Kidney capillary endothelial cell (primary cell): ENCODE measurements at places on chromosomes 6 and 20.
A peak's percentile ranks its signal among the peaks of the same experiment; 100 is the strongest.

GRCh38 chr20:25355011-25355595, 35.5 kb downstream of the ABHD12 start:
- DNase-seq = no peak

- DNase-seq = no peak
Measured at GRCh38 chr6:46340246-46340645, 151.0 kb downstream of the RCAN2 start.

DNA sequence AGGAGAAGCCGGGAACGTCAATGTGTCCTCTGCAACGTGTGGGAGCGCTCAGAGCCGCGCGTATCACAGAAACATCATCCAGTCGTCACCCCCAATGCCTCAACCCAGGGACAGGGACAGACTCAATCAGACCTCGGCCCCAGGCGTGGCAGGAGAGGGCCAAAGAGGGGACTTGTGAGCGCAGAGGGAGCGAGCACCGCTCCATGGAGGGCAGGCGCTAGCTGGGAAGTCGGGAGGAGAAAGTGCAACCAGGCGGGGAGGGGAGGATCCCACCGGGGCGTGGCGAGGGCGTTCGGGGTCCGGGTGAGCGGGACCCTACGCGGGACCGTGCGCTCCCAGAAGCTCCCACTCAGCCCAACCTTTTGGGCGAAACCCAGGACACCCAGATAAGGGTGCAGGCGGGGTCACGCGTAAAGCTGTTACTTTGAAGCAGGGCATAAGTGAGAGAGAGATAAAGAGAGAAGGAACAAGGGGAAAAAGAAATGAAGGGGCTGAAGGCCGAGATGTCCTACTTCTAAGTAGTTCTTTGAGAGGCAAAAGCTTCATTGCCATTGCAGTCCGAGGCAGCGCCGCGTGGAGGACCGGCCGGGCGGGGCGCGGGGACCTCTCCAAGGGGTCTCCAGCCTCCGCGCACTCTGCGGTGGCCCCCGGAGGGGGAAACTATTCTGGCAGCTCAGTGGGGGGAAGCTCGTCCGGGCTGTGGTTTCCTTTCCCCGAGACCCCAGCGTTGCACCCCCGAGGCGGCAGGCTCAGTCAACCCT, 862 bp upstream of the SOBP start:
- DNase-seq = no peak

DNA sequence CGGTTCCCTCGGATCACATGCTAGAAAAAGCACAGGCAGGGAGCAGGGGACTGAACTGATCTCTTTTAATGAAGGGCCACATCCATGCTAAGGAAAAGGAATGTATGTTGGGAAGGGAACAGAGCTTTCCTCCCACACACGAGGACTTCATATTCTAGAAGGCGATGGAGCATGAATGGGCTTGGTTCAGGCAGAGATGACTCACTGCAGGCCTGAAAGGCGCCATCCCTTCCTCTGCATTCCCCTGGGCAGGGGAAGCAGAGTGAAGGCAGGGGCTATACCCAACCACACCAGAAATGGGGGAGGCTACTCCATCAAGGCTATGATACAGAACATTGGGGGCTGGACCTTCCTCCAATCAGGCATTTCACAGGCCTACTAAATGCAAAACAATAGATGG, 30.6 kb downstream of the ELMO2 start:
- DNase-seq = peak; percentile 9

DNA sequence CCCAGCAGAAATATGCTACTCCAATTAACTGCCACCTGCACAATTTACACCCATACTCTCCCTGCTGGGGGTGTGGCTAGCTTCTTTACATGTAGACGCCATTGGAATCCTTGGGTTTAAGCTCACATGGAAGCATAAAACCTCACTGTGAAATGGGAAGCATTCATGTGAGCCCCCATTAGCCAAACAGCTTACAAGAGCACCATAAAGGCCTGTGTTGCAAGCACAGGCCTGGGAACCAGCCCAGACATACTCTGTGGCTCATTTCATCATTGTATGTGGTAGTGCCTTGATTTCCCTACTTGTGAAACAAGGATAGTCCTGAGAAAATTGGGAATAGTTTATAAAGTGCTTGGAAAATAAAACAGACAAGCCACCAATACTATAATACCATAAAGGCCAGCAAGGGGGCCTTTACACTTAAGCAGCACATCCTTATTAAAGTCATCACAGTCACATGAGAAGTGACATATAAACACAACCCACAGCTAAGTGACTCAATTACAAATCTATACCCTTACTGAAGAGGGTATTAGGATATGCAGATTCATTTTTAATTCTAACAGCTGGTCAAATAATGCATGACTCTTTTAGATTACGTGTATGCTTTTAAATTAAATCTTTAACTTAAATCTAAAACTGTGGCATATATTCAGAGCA, 6.8 kb downstream of the ADNP start:
- no peak for DNase-seq

DNA sequence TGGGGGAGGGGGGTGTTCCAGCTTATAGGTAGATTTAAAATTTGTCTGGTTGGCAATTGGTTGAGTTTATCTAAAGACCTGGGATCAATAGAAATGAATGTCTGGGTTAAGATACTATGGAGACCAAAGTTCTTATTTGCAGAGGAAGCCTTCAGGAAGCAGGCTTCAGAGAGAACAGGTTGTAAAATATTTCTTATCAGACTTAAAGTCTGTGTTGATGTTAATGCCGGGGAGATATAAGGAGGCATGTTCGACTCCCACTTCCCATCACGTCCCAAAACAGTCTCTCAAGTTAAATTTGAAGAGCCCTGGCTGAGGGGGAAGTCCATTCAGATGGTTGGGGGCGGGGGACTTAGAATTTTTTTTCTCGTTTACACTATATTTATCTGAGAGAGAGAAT, 12.3 kb upstream of the BLCAP start:
- no peak for DNase-seq

- no peak for DNase-seq
Measured at GRCh38 chr6:106872049-106872448, 102.5 kb downstream of the CD24 start.

- DNase-seq = no peak
Measured at GRCh38 chr6:167079853-167080297, 43.0 kb upstream of the CCR6 start.

DNA sequence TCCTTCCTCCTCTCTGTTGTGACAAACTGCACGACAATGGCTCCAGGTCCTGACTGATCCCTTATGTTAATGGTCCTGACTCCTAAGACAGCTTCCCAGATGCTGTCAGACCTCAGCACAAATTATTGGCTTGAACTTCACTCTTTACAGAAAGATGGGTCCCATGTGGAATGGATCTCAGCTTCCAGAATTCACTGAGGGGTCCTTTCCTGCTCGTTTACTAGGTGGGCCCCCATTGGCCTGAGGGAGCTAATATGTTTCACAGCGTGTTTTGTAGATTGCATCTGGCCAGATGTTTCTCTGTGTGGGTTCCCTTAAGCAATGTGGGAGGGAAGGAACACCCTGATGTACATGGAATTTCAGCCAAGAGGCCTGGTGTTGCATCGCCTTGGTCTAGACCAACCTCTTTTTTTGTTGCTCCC, 826.6 kb downstream of the MAFB start:
- no peak for DNase-seq

GRCh38 chr6:34576286-34576955, 20.3 kb upstream of the SPDEF start:
- DNase-seq = no peak

DNA sequence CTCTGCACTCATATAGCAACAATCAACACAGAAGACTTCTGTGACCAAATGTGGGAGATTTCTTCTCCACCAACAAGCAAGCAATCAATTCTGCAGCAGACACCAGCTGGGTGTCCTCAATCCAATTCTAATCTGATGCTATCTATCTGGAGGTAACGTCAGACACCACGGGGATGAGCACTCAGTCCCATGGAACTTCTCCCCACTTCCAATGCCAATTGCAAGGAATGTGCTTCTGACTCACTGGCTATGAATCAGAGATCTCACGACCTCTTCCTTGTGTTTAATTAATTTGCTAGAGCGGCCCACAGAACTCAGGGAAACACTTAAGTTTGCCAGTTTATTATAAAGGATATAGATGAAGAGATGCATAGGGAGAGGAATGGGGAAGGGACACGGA, 103.5 kb upstream of the SIRPG start:
- no peak for DNase-seq

DNA sequence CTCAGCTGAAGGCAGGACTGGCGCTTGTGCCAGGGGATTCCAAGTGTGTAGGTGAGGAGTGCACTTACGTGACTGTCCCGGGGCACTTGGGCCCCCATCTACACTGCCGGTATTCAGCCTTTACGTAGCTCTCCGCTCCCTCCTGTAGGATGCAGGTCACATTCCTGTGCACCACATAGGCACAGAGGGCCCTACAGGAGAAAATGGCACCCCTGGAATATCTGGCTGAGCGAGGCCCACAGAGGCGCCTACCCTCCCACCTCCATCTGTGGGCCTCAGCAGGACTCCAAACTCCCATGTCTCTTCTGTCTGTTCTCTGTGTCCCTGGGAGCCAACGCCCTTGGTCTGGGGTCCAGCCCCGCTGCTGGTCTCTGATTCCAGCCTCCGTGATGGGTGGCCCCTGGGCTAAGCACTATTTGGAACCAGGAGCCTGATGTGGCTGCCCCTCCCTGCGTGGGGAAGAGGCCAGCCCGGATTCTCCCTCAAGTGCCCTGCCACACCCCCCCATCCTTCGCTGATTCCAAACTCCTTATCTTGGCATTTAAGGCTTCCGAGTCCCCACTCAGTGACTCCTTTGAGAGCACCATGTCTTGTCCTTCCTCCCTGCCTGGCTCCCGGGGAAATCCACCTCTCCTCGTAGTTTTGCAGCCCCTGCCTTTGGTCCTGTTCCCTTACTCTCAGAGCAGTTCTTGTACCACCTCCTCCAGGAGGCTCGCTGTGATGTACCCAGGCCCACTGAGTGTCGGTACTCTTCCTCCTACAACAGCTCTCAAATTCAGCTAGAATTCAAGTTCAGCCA, 1.5 kb downstream of the EMILIN3 start:
- DNase-seq = no peak

GRCh38 chr6:139337830-139338229, 36.6 kb downstream of the CITED2 start:
- no peak for DNase-seq

- DNase-seq = no peak
Measured at GRCh38 chr6:169172946-169173345, 80.7 kb downstream of the THBS2 start.

- DNase-seq = peak; percentile 26
Measured at GRCh38 chr6:3456898-3457709, at the start of gene SLC22A23. TSS of gene SLC22A23 (minus strand) at chr6:3457050. CDS start at chr6:3456559, 491 bp downstream.

- peak; percentile 90 for DNase-seq
Measured at GRCh38 chr20:38152621-38153221, 12.3 kb downstream of the TGM2 start.

DNA sequence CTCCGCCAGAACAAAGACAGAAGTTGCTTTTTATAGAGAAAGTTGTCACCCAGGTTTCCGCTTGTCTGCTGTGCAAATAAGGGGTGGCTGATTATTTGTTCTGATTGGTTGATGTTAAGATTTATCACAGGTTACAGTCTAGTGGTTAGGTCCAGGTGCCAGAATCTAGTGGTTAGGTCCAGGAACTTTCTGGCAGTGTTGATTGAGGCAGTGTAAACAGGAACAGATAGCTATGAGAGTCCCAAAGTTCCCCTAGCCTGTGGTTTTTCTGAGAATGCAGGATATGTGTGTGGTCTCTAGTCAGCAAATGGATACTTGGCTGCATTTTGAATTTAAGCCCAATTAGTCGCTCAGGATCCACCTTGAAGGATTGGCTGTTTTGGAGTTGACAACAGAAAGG, 148.0 kb downstream of the TMEM200A start:
- DNase-seq = no peak

- no peak for DNase-seq
Measured at GRCh38 chr6:131101911-131102680, 33.2 kb upstream of the AKAP7 start.

- no peak for DNase-seq
Measured at GRCh38 chr20:25076731-25077609, 5.0 kb downstream of the VSX1 start.

GRCh38 chr6:116286773-116287358, 7.1 kb upstream of the TSPYL1 start:
- no peak for DNase-seq

DNA sequence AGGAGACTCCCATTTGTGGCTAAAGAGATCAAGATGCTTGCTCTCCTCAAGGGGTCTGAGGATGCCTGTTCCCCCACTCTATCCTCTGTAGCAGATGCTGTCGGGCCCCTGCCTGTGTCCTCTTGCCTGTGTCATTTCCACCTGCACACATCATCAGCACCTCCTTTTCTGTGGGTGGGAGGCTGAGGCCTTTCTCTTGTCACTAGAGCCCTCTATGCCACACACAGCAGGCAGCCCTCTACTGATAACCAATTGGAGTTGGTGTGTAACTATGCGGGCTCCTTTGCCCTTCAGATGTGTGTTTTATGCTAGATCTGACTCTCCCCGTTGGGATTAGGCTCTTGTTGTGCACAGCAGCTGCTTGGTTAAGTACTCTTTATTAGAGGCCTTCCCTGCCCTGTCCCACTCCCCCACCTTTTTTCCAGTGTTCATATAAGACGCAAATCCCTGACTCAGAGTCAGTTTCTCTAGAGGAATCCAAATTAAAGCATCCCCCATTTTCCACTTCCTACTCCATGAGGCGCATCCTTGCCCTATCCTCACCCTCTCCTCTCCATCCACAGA, 7.7 kb downstream of the TREML2 start:
- DNase-seq = no peak

DNA sequence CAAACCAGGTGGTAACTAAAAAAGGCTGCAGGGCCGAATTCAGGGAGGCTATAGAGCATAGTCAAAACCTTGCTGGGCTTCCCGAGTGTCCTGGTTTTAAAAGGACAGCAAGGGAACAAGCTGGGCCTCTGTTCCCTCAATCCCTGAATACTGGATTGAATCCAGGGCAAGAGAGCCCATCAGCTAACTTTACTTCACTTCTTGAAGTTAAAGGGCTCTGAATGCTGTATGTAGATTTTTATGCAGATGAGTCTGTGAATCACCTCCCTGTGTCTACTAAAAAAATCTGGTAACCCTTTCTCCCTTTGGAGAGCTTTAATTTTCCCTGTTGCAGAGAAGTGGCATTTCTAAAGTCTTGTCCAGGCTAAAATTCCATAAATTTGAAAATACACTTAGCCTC, 29.5 kb downstream of the LYRM4 start:
- DNase-seq = no peak

- no peak for DNase-seq
Measured at GRCh38 chr20:59692139-59692538, 87.8 kb downstream of the PHACTR3 start.
